ENCODE measurements at places on chromosomes 7 and 10.

GRCh38 chr7:47394216-47394615 lies 187.7 kb downstream of the TNS3 start:
- DNase-seq, result no peak

DNA sequence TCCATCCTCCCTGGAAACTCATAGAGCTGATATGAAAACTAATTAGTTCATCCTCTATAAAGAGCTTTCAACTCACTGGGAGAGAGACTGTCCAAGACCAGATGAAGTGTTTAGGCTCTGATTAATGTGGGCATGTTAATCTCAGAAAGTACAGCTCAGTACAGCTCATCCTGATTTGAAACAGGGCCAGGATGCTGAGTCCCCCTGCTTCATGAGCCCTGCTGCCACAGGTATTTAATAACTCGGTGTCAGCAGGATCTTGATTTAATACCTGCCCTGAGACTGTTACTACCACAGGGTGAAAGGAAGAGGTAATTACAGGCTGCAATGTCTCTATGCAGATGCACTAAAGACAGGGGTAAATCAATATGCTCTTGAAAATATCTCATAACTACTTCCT lies 10.8 kb downstream of the LMOD2 start:
- DNase-seq, result no peak

- no peak for DNase-seq
Measured at GRCh38 chr10:103232131-103232673, 13.5 kb upstream of the RPEL1 start.

DNA sequence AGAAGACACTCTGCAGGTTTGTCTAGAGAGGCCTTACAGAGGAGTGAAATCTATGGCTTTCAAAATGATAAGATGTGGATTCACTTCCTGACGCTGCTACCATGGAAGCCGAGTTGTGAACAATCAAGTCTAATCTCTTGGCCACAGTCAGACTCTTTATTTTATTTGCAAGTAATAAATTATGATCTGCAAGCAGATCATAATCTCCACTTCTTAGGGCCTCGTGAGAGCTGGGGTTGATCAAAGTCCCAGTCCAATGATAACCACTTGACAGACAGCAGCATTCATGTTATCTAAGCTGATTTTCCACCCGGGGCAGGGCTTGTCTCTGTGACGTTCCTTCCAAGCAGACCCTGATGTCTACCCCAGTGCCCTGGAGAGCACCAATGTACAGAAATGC lies 776.4 kb upstream of the AUTS2 start:
- no peak for DNase-seq

- no peak for DNase-seq
Measured at GRCh38 chr7:99407872-99408378, 472 bp downstream of the PDAP1 start.

- no peak for DNase-seq
Measured at GRCh38 chr7:464454-465401, 54.9 kb downstream of the PDGFA start.

GRCh38 chr7:4054158-4054557 lies 627.9 kb upstream of the FOXK1 start:
- no peak for DNase-seq

- DNase-seq, result no peak
Measured at GRCh38 chr10:35950226-35950625, 308.1 kb upstream of the FZD8 start.

DNA sequence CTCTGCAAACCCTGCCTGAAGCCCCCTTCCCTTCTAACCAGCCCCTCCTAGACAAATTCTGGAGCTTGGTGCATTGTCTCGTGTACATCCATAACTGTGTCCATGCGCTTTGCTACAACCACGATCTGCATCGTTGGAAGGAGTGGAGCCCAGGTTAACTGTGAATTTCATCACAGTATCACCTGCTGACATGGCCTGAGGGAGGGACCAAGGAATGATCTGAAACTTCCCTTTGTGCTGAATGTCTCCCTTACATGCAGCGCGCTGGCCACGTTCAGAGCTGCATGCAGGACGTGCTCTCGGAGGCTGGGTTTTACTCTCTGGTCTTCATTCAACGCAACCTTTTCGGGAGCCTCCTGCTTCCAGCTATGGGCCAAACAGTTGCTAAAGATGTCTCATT lies 222.3 kb downstream of the CUX1 start:
- no peak for DNase-seq

GRCh38 chr7:108697254-108697653 lies 127.6 kb downstream of the DNAJB9 start:
- no peak for DNase-seq

Measured in GM06990 (cell line).